ENCODE measurements at places on chromosomes 7 and 10.

DNA sequence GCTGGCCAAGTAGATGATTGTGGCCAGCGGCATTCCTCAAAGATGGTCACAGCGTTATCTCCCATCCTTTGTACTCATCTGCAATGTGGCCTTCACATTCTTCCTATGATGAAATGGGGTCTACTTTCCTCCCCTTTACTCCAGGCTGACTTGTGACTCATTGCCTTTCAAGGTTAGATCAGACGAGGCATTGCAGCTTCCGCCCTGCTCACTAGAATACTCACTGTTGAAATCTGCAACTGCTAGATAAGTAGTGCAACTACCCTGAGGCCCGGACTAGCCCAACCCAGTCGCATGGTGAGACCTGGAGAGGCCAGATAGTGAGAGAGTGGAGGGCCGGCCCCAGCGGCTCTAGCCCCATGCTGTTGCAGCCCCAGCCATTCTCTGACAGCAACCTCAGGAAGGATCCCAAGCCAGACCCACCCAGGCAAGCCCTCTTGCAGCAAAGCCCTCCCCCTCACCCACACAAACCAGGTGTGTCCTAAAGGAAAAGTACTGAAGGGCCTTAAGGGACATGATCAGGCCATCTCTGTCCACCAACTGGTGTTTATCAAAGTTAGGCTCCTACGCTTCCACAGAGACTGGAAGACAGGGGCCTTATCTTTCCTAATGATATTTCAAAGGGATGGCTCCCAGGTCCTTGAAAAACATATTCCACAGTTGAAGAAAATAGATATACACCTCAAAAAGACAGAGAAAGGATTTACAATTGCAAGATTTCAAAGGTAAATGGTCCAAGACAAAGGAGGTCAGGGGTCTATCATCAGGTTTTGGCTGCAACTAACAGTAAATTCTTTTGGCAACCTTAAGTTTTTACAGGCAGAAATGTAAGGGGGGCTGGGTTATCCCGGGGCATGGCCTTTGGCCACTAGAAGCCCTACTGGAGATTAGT, 107.2 kb upstream of the TRIM24 start:
- no peak for DNase-seq

GRCh38 chr10:120962756-120963593, 111.8 kb downstream of the WDR11 start:
- DNase-seq = peak; percentile 38

DNA sequence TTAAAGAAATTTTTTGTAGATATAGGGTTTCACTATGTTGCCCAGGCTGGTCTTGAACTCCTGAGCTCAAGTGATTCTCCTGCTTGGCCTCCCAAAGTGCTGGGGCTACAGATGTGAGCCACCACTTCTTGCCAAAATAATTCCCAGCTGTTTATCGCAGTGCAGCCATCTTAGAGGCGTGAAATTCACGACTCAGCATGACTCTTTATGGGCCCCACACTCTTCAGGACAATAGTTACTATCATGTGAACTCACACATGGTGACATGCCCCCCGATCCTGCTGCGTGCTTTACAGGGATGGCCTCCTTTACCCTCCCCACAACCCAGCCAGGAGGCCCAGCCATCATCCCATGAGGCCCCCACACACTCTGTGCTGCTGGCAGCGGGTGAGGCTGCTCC, 4.6 kb downstream of the COX19 start:
- no peak for DNase-seq

GRCh38 chr10:122560279-122560804, at the start of gene DMBT1:
Gene DMBT1, plus strand, starts transcription at chr10:122560754. Its CDS starts 17 bp downstream, at chr10:122560771.
- DNase-seq = no peak

DNA sequence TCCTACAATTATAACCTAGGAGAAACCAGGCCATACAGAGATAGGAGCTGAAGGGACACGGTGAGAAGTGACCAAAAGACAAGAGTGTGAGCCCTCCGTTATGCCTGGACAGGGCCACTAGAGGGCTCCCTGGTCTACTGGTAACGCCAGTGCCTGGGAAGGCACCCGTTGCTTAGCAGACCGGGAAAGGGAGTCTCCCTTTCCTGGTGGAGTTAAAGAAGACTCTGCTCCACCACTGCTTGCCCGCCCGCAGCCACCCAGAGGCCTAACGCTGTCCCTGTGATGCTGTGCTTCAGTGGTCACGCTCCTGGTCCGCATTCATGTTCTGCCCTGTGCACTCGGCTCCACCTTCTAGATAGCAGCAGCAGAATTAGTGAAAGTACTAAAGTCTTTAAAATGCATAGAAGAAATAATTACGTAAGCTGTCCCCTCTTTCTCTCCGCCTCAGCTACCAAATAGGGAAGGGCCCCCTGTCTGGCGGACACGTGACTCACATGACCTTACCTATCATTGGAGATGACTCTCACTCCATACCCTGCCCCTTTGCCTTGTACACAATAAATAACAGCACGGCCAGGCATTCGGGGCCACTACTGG, 34.8 kb downstream of the GRID2IP start:
- peak; percentile 42 for DNase-seq

DNA sequence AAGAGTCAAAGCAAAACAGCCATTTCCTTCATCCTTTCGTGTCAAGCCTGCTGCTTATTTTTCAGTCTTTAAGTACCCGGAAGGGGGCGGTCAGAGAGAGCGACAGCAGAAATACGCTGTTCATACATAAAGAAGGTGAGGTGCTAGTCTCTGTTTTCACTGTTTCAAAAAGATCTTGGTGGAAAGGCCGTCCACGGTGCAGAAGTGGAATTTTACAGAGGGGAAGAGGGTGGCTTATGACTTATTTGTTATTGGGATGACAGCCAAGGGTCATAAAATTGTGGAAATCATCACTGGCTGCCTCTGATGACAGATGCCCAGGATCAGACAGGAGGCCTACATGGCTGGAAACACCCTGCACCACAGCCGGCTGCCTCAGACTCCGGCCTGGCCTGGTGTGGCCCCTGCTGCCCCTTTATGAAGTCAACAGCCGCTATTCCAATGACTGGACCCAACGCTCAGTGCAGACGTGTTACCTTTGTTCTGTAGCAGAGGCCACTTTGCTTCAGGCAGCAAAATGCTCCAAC, 57.0 kb downstream of the HIPK2 start:
- DNase-seq = no peak

DNA sequence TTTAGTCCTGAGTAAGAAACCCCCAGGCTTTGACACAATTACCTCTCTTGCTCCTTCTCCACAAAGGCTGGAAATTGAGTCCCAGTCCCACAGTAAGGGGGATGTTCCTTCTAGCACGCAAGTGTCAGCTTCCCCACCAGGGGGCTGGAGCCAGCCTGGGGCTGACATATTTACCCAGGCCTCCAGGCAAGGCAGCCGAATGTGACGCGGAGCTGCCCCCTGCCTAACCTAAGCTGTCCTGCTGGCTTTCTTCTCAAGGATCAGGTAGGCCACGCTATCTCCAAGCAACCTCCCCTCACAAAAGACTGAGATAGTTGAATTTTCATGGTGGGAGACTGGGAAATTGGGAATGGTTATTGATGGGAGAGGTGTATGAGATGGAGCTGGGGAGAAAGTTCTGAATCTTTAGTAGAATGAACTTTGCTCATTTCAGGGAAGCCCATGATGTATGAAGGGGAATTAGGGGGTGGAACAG, 19.2 kb upstream of the BMPER start:
- DNase-seq = no peak

DNA sequence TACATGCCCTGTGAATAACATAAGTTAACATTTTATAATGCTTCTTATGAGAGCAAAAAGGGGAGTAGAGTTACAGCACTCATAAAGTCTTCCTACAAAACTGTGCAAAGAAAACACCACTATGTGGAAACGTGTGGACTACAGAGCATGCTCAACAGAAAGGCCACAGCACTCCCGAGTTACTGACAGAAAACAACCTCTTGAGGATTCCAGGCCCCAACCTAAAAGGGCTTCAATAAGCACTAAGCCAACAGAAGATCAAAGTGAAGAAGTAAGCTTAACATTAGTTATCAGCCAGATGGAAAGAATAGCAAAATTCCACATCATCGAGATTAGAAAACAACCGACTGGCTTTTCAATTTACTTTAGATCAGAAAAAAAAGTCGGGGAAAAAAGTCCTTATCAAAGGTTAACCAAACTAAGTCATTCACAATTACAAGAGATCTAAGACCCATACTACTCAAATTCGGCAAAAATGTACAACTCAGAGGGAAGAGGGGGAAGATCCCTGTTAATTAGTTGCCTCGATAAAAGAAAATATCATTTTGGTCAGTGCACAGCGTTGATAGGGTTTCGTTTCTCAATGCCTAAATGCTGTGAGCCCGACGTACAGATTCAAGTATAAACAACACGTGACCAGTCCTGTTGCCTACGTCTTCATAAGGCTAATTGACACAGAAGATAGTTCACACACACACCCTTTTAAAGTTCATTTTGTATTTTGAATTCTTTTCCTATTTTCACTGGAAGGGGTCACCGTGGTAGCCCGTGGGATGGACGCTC, 1.4 kb downstream of the KBTBD2 start:
- DNase-seq = peak; percentile 4

GRCh38 chr7:11457419-11457818, 374.6 kb downstream of the THSD7A start:
- DNase-seq = no peak

- DNase-seq = no peak
Measured at GRCh38 chr10:70323697-70324338, 40.0 kb upstream of the NPFFR1 start.

- DNase-seq = no peak
Measured at GRCh38 chr7:98294798-98295382, 13.4 kb downstream of the BRI3 start.
